ENCODE measurements at places on chromosomes 7 and 10. TPM values are rescaled to one million over a fixed set of nuclear protein-coding genes. Genes with fewer than 3 reads are reported as not detected.
A peak's percentile ranks its signal among the peaks of the same experiment; 100 is the strongest.

MLXIPL gene
- polyA plus RNA-seq = 1.8 TPM

MYO1G gene
- polyA plus RNA-seq = 0.06 TPM

TRPV5 gene
- not detected for polyA plus RNA-seq

KNDC1 gene
- 0.49 TPM for polyA plus RNA-seq

TMEM178B gene
- 1.1 TPM for polyA plus RNA-seq

SLC26A3 gene
- polyA plus RNA-seq = not detected

SPDYE8 gene
- polyA plus RNA-seq = not detected

OPALIN gene
- not detected for polyA plus RNA-seq

CISD1 gene
- polyA plus RNA-seq = 48.1 TPM

PRKCQ gene
- polyA plus RNA-seq = 3.6 TPM

PAX4 gene
- polyA plus RNA-seq = not detected

CROT gene
- 12.3 TPM for polyA plus RNA-seq

CASTOR2 gene
- 4.6 TPM for polyA plus RNA-seq

DNA sequence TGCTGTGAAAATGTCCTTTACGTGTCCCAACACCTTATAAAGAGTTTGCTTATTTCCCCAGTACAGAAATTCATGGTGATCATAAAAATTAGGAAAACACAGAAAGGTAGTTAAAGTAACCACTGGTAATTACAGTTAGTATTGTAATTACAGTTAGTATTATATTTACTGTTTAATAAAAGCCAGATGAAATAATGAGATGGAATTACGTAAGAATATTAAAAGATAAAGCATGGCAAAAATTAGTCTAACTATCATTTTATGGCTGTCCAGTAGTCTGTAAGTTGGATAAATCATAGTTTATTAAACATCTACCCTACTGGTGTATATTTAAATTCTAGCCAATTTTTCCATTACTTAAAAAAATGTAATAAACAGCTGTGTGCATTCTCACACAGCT, 638.8 kb downstream of the ACTR3B start:
- no peak for DNase-seq

- DNase-seq = no peak
Measured at GRCh38 chr10:70550459-70550858, 52.1 kb downstream of the PRF1 start.

DNA sequence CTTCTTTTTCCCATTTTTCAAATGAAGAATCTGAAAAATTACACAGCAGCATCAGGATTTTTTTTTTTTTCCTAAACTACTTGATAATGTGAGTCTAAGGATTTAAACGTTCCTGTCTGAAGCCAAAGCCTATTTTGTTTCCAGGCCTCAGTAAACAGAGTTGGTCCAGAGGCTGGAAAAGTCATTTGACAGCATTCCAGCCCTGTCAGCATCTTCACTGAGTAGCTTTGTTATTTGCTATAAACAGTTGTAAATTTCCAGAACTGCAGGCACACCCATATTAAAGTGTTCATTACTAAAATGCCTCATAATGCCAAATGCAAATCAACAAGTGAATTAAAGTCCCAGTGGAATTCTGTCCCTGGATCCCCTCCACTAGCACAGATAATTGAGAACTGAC, 35.5 kb upstream of the KMT2E start:
- DNase-seq = no peak

- DNase-seq = no peak
Measured at GRCh38 chr7:48760528-48761265, 163.7 kb upstream of the CDC14C start.

- no peak for DNase-seq
Measured at GRCh38 chr7:123440101-123440548, 94.3 kb downstream of the IQUB start.

- no peak for DNase-seq
Measured at GRCh38 chr10:5776881-5777197, 36.4 kb downstream of the GDI2 start.

DNA sequence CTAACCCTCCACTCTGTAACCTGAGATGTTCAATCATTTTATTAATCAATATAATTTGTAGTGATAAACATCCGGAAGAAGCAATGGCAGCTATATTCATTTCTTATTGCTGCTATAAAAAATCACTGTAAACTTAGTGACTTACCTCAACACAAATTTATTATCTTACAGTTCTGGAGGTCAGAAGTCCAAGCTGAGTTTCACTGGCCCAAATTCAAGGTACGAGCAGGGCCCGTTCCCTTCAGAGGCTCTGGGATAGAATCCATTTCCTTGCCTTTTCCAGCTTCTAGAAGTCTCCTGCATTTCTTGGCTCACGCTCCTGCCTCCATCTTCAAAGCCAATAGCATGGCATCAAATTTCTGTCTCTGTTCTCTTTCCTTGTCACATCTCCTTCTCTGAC, 279.5 kb upstream of the SP8 start:
- no peak for DNase-seq

DNA sequence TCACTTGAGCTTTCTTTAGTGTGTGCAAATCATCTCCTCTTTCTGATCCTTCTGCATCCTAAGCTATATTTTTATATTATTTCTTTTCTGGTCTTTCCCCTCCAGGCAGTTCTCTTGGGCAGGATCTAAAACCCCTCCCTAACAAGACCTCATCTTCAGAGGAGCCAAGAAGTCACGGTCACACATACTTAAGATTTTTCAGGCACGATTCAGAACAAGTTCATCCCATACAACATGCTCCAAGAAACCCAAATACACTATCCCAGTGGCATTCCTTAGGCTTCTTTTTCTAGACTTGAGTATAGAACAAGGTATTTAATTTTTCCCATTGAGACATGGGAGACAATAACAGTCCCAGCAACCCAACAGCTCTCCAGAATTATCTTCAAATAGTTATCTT, 1251.5 kb downstream of the DNAJB9 start:
- DNase-seq = no peak

GRCh38 chr10:27258838-27259812, 18.5 kb upstream of the ACBD5 start:
- DNase-seq = no peak

DNA sequence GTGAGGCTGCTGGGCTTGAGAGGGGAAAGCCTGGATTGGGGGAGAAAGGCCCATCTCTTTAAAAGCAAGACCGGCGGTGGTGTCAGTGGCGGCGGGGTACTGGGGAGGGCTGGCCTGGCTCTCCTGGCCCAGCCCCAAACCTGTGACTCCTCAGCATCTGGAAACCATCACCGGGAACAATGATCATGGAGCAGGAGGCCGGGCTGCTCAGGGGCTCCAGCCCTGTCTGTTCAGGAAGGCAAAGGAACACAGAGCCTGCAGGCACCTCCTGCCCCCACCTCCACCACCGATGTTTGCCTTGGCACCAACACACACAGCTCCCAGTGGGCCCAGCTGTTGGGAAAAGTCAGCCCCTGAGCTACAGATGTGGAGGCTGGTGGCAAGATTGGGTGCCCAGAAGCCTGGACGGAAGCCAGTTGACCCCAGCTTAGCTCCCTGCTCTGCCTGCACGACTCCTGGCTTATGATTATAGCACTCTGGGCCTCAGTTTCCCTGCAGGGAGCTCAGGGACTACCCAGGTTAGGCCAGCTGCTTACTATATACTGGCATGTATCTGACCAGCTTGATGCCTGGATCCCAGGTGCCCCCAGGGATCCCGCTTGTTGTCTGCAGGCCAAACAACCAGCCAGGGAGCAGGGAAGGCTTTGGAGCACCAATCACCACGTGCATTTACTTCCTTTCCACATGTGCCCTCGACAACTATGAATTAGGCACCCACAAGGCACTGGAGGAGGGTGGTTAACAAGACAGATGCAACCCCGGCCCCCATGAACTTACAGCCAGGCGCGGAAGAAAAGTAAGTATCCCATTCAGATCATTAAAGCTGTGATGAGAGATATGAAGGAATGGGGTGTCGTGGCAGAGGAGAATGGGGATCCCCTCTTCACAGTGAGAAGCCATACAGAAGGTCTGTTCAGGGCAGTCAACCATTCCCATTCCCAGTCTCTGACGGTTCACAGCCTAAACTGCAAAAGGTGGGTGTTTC, 37.3 kb downstream of the ZCCHC24 start:
- no peak for DNase-seq

DNA sequence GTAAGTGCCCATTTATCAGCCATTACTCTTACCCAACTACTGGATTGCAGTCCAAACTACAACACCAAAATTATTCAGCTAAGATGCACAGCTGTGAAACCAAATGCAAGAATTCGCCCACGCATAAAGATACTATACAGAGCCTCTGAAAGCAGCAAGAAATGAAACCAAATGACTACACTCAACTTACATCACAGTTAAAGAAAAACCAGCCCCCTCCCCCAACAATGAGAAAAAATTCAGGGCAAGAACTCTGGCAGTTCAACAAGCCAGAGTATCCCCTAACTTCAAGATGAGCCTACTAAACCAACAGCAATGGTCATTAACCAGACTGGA, 209.1 kb upstream of the VWC2 start:
- no peak for DNase-seq

DNA sequence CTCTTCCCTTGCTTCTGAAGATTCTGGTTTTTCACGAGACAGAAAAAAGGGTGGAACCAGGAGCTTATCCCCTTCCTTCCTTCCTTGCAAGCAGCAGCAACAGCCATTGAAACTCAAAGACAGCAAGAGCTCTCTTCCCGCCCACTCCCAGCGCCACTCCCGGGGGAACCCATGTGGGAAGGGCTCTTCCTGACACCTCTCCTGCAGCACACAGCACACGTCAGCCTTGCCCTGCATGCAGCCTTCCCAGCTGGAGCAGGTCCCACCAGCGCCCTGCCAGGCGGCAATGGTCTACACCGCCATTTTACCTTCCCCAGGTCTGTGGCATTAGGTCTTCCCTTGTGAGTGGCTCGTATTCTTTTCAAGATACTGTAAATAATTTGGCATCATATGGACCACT, 161.8 kb downstream of the MGMT start:
- no peak for DNase-seq

- DNase-seq = no peak
Measured at GRCh38 chr7:45709168-45710042, 135.2 kb downstream of the ADCY1 start.

- no peak for DNase-seq
Measured at GRCh38 chr7:55157764-55158105, 138.9 kb downstream of the EGFR start.

GRCh38 chr7:55502124-55502857, 70.0 kb downstream of the VOPP1 start:
- DNase-seq = no peak

GRCh38 chr7:93232673-93233018, 480 bp downstream of the VPS50 start:
- DNase-seq = peak; percentile 9

DNA sequence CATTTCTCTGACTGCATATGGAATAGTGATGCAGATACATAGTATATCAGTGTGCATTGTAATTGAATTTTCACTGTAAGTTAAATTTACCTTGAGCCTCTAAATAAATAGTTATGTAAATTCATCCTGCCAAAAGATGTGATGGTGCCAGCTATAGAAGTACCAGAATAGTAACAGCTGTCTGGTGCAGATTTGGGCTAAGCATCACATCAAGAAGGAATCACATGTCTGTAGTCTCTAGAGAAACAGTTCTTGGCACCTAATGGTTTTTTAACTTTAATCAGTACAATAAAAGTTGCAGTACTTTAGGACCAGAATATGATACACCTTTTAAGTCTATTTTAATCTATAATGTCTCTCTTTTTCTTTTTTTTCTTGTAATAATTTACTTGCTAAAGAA, 17.4 kb downstream of the PLEKHA1 start:
- DNase-seq = no peak

DNA sequence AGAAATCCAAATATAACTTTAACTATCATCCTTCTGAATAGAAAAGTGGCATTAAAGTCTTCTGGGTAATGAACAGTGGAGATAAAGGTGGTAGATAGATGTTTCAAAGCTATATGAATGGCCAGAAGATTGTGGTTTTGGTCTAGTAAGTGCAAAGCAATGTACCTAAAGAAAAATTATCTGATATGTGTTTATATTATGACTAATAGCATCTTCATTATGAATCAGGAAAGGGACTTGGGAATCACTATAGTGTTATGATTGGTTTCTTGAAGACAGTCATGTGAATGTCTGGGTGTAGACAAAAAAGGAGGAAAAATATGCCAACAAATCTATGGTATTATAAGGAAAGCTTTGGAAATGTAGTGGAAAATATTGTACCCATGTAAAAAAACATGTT, 3.0 kb downstream of the ZNF518A start:
- DNase-seq = no peak

DNA sequence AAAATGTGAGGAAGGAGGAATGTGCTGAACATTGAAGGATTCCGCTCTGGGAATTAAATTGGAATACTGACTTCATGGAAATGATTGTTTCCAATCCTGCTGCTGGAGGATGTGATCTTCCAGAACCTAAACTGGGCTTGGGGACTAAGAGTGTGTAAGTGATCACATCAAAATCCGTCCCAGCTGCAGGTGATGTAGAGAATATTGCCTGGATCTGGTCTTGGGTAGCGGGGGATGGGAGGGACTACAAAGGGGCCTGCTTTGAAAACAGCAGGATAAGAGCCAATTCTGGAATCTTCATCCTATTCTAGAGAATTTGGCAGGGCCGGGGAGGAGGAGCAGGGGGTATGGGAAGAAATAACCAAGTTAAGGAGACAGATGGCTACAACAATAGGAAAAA, 552.2 kb upstream of the FZD8 start:
- no peak for DNase-seq

DNA sequence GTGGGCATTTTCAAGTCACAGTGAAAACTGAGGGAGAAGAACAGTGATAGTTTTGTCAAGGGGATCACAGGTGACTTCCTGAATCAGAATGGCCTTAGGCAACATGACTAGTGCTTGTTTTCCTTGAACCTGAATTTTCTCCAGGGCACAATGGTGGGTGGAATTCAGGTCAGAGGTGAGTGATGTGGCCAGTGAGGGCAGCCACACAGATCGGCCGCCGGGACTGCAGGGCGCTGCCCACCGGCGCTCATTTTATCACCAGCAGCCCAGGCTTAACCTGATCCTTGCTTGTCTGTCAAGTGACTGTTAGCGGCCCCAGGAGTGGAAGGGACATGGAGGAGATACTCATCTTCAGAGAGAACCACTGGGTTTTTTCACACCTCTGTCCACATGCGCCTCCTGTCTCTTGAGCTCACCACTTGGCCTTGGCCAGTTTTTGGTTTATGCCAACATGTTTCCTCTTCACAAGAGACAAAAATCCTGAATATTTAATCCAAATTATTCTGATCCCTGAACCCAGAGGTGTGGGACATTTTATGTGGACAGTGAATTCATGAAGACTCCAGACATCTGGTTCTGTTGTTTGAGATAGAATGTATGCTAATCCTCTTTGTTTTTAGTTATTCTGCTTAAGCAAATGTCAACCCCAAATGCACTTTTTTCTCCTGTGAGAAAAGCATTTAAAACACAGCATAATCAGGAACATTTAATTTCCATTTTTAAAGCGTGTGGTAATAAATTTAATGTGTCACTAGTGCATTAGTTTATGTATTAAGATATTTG, 108.7 kb downstream of the DOCK1 start:
- DNase-seq = no peak

DNA sequence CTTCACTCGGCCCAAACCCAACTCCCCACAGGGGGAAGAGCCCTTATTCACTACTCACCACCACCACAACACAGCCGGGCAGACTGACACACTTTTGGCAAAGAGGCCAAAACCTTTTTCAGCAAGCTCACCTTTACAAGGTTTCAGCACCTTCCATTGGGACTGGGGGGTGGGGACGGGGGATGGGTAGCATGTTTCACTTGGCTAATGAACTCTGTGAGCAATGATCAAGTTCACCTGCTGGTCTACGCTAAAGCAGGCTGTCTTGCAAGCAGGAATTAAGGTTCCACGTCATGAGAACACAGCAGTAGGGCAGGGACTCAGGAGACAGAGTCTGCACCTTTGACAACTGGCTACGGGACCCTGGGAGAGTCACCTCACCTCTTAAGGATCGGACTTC, 7.0 kb downstream of the FAM53B start:
- DNase-seq = no peak
